MG63 (cell line): ENCODE measurements at places on chromosomes 7 and 10. TPM values are rescaled to one million over a fixed set of nuclear protein-coding genes. Genes with fewer than 3 reads are reported as not detected.

DNA sequence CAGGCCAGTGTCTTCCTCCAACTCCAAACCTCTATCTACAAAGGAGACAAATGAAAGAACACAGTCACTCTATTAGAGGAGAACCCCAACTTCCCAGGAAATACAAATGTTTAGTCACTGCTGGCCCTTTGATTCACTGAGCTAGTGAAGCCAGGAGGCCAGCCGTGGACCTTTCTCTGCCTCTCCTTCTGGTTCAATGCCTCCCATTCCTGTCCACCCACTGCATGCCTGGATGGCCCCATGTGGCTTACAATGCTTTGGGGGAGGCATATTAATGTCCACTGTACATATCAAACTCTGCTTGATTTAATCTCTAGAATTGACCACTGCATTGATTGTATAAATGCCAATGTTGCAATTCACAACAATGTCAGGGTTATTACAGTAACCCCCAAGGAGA lies 687.3 kb downstream of the KCNMA1 start:
- peak; percentile 20 for DNase-seq

CNPY1 gene
- not detected in 2 replicates for total RNA-seq

- no peak for DNase-seq
Observed at GRCh38 chr7:142836426-142836825, 18.4 kb upstream of the EPHB6 start.

SLC16A9 gene
- 1.4 and 4.0 TPM in 2 replicates for total RNA-seq

- DNase-seq = no peak
Observed at GRCh38 chr7:7923818-7924217, 44.8 kb upstream of the GLCCI1 start.

MAGI2 gene
- total RNA-seq = 0.49 and 0.56 TPM in 2 replicates

GRCh38 chr7:123972045-123972444 lies 47.0 kb downstream of the SPAM1 start:
- no peak for DNase-seq

- no peak for DNase-seq
Observed at GRCh38 chr10:71419750-71420149, 23.0 kb downstream of the CDH23 start.

GRCh38 chr10:17059197-17059688 lies 70.4 kb downstream of the CUBN start:
- DNase-seq = peak; percentile 61

DNA sequence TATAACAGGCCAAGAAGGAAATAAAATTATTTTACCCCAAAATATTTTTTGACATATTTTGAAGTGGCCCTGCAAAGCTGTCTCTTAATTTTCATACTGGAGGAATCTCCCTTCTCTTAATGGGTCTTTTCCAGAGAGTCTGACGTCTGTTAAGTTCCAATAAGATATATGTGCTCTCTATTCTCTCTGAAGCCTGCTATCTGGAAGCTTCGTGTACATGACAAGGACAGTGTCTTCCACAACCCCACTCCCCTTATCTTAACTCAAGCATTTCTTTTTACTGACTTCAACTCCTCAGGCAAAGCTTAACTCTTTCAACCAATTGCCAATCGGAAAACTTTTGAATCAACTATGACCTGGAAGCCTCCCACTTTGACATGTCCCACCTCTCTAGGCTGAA lies 29.2 kb upstream of the IL15RA start:
- DNase-seq = no peak

DNA sequence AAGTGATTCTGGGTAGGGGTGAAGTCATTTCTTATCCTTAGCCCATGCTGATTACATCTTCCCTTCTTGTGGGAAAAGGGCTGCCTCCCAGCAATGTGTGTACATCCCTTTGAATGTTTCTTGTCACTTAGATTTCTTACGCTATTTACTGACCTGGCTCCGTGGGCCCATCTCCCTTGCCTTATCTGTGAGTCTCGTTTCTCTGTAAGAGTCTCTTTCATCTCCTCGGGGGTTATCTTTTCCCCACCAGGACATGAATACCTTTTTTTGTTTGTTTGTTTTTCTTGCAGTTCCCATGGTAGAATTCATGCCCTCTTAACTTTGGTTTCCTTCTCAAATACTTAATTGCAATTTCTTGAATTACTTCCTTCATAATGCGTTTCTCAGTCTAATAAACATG lies 107.7 kb downstream of the BAMBI start:
- no peak for DNase-seq

DYNC1I1 gene
- total RNA-seq = 2.2 and 2.3 TPM in 2 replicates

DNA sequence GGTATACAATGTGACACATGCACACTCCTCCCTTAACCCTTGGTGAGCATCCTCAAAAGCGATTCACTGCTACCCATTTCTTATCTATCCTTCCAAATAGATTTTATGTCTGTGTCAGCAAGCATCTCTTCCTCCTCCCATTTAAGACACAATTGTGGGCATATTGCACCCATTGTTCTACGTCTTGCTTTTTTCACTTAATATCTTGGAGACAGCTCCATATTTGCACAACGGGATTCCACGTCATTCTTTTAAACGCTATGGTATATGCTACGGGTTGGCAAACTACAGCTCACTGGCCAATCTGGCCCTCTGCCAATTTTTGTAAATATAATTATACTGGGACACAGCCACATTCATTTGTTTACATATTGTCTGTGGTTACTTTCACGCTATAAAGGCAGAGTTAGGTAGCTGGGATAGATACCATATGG lies 88.6 kb downstream of the RNF216 start:
- DNase-seq = peak; percentile 9

- no peak for DNase-seq
Observed at GRCh38 chr7:102055181-102055976, 231.3 kb upstream of the SH2B2 start.

- no peak for DNase-seq
Observed at GRCh38 chr7:35753761-35754603, 46.9 kb upstream of the SEPTIN7 start.

TPK1 gene
- 3.5 and 8.0 TPM in 2 replicates for total RNA-seq

EPO gene
- not detected in 2 replicates for total RNA-seq

- peak; percentile 15 for DNase-seq
Observed at GRCh38 chr10:119652361-119652730, 1.2 kb downstream of the BAG3 start.

DNA sequence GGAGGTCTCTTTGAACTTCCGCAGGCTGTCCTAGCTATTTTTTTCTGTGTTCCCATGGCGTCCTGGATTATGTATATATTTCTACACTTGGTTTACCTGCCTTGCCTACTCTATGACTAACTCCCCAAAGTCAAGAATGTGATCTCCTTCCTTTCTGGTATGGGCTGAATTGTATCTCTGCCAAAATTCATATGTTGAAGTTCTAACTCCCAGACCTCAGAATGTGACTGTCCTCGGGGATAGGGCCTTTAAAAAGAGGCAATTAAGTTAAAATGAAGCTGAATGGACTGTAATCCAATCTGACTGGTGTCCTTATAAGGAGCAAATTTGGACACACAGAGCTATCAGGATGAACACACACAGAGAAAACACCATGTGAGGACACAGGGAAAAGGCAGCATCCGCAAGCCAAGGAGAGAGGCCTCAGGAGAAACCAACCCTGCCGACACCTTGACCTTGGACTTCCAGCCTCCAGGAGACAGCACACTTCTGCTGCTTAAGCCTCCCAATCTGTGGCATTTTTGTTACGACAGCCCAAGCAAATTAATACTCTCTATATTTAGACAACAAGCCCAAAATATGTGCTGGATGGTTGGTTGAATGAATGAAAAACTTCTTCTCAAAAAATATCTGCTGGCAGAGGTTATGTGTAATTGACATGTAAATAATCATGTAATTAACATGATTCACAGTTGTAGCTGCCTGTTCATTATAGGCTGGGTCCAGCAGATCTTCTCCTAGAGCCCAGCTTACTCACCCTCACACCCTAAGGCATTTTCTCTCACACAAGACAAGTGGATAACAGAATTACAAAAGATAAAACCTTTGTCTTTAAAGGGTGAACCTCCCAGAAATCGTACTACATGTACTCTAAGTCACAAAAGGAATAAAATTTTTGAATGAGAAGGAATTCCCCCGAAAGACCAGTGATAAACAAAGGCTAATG lies 123.7 kb downstream of the CUBN start:
- DNase-seq = no peak

FIS1 gene
- 89.9 and 96.4 TPM in 2 replicates for total RNA-seq

DNA sequence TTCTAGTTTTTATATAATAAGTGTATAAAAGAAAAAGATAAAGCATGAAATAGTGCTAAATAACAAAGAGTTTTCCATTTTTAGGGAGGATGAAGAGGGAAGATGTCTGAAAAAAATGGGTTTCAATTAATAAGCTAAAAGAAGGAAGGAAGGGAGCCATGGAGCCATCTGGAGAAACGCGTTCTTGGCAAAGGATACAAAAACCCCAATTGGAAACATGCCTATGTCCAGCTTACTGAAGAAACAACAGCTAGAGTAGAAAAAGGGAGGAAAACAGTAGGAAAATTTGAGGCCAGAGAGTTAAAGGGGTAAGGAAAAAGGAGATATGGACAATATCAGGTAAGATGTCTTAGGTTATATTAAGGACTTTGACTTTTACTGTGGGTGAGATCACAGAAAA lies 416.2 kb upstream of the GHITM start:
- DNase-seq = no peak

TAF3 gene
- 0.92 and 4.4 TPM in 2 replicates for total RNA-seq

HABP2 gene
- not detected in 2 replicates for total RNA-seq

SAMD9 gene
- total RNA-seq = 3.8 and 14.6 TPM in 2 replicates

GRCh38 chr7:35556515-35557471 lies 138.1 kb downstream of the HERPUD2 start:
- DNase-seq = no peak

GRCh38 chr7:99455874-99456273 lies 10.1 kb downstream of the ATP5MF start:
- no peak for DNase-seq

DNA sequence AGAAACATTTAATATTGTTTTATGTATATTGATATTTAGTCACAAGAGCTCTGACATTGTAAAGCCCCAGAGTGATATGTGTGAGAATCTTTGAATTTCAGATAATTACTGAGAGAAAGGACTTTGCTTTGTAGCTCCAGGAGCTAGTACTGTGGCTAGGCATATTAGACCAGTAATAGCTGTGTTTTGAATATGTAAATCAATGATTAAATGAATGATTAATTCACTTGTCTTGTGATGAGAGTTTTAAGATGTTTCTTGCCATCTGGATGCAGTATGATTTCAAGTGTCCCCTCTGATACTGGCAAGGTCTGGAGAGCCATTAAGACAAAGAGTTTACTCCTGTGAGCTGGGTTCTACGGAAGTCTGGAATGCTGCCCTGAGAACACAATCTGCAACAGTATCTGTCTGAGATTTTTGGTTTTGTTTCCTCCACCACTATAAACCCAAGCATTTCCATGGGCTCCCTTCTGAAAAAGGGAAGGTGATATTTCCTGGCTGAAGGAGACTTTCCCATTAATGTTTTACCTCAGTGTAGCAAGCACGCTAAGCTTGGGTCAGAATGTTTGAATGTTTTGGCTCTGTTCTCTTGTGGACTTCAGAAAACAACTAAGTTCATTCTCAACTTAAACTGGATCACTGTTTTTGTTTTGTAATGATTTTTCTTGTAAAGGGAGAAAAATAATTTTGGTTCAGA lies 61.3 kb upstream of the BICC1 start:
- no peak for DNase-seq

DNA sequence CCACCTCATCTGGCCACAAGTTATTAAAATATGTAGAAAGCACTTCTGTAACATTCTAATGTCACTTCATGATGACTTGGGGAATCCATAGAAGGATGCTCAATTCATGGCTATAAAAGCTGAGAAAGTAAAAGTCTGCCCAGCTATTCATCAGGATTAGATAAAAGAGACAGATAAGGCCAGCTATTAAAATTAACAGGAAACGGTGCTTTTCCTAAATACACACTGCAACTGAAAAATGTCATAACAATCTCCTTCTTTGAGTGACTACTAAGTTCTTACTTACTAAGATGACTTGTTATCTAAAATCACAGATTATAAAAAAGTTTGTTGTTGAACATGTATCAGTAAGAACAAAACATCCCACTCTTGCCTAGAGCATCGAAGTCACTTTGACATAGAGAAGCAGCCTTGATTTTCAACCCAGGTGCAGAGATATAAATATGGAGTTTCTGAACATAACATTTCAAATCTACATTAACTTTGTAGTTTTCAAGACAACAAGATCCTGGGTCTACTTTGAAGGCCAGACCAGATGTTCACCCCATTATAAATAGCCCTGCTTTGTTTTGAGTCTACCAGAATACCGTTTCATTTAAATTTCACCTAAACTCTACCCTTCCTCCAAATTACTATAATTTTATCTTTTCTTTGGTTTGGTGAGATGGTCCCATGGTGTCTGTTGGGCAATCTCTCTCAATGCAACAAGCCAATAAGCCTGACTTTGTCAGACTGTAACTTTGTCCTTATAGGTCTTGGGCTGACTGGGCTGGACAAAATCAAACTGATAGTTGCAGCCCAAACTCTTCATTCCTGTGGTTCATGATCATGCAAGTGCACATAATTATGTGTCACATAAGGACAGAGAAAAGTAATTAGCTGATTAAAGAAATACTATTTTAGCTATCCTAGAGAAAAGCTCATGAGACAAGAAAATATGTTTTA lies 24.0 kb downstream of the HYCC1 start:
- no peak for DNase-seq

DNA sequence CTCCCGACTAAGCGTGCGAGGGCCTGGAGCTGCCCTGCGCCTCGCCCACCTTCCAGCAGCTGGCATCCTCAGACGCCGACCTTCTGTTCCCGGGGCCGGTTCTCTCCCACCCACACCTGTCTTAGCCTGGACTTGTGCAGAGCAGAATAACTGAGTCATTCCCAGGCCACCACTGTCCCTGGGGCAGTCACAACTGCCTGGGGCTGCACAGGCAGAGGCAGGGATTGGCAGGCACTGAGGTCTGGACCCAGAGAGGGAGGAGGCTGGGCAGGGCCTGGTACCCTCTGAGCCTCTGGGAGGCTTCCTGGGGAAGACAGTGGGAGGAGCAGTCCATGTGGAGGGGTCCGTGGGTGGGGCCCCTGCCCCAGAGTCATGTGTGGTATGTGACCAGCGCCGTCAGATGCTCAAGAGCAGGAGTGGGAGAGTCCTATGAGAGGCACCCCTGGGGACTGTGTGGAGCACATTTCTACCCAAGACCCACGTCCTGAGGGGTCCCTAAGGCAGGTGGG lies 74.3 kb downstream of the NKX6-2 start:
- no peak for DNase-seq

ITGA8 gene
- total RNA-seq = 0.03 TPM in 1 of 2 replicates, not detected in the other

PTF1A gene
- not detected in 2 replicates for total RNA-seq

NEUROD6 gene
- total RNA-seq = not detected in 2 replicates
